Coronary artery (tissue), 2 donors: ENCODE measurements at places on chromosomes 6 and 20.

- no peak for DNase-seq
These were observed 28.8 kb upstream of the APMAP start for GRCh38 chr20:25021336-25021735.

GRCh38 chr6:149456311-149457021 lies 28.3 kb downstream of the ZC3H12D start:
- no peak for DNase-seq

GRCh38 chr6:125904871-125905270 lies 51.7 kb upstream of the HINT3 start:
- DNase-seq: no peak

- no peak for DNase-seq
These were observed 67.9 kb upstream of the CDH4 start for GRCh38 chr20:61184194-61184593.

DNA sequence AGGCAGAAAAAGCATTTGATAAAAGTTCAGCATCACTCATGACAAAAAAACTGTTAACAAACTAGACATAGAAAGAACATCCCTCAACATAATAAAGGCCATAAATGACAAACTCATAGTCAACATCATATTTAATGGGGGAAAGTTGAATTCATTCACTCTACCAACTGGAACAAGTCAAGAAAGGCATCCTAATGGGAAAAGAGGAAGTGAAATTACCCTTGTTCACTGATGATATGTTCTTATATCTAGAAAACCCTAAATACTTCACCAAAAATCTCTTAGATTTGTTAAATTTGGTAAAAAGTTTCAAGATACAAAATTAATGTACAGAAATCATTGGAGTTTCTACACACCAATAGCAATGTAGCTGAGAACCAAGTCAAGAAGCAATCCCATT lies 48.9 kb downstream of the GGTLC1 start:
- no peak for DNase-seq

DNA sequence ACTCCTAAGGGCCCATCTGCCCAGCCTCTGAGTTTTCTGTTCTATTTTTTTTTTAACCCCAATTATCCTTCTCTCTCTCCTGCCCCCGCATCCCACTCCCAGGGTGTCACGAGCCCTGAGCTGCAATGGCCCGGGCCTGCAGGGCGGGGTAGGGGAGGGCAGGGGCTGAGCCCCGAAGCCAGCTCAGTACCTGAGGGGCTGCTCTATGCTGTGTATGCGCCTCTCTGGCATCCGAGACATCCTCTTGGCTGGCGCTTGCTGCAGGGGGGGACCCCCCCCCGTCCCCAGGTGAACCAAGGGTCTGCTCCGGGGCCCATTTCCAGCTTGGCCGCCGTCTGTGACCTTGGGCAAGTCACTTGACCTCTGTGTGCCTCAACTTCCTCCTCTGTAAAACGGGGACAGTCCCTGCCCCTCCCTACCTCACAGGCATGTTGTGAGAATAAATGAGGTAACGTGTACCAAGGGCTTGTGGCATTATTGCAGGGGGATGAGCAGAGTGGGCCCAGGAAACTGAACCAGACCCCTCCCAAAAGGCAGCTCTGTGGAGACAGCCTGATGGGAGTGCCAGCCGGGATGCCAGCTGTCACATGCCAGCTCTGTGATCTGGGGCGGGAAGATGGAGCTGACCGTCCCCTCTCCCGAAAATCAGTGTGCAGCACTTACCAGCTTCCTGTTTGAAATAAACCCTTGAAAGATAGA lies 13.0 kb upstream of the MYL9 start:
- no peak for DNase-seq

DNA sequence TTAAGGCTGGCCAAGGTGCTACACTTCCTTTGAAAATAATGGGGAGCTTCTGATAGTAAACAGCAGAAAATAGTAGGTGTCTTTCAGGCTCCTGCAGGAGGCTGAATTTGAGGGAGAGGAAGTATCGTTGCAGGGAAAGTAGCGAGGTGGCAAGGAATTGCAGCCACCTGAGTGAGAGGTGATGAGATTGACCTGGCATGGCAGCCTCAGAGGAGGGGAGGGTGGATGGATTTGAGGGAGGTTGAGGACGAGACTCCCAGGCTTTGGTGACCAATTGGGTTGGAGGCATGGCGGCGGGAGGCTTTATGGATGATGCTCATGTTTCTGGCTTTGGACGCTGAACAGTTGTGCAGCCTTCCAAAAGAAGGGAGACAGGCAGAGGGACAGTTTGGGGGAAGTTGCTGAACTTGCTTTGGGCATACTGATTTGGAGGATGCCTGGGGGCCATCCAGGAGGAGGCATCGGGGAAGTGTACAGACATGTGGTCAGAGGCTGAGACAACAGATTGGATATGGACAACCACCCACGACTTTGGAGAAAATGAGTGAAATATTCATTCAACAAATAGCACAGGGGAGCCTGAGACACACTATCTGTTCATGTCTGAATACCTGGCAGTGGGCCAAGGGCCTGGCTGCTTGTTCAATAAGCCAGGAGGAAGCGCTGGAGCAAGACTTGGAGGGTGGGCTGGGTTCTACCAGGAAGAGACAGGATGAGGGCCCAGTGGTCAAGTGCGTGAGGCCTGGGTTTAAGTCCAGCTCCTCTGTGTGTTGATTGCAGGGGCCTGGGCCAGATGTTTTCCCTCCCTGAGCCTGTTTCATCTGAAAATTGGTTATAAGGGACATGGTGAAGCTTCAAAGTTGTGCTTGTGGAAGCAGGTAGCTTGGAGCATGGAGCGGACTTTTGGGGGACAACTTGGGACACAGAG lies 113.2 kb downstream of the CEBPB start:
- peak; percentile 87 for DNase-seq
